Renal cortical epithelial cell (primary cell): ENCODE measurements at places on chromosomes 2 and 18. TPM values are rescaled to one million over a fixed set of nuclear protein-coding genes. Genes with fewer than 3 reads are reported as not detected.

DNA sequence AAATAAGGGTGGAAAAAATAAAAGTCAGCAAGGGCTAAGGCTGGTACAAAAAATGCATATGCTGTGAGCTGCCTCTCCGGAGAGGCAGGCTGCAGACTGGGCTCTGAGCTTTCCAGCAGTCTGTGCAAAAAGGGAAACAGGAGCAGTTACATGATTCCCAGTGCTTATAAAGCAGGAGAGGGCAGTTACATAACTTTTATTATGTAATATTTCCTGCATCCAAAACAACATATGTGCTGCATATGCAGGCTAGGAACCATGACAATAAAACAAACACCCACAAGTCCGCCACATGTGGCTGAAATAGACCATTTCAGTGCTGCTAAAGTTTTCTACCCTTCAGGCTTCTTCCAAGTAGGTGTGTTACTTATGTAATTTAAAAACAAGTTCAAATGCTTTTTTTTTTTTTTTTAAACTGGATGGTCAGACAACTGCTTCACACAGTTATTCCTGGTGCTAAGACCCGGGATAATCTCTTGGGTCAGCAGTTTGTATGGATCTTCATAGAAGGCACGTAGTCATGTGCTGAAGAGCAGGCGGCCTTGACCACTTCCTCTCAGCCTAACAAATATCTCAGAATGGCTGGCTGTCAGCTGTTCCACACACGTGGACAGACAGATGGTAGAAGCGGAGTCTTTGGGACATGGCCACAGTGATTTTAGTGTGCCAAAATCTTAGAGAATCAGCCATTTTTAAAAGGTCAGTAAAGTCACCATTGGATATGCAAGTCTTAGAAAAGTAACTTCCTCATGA, 43.5 kb downstream of the ARMC9 start:
- DNase-seq, result no peak

DNA sequence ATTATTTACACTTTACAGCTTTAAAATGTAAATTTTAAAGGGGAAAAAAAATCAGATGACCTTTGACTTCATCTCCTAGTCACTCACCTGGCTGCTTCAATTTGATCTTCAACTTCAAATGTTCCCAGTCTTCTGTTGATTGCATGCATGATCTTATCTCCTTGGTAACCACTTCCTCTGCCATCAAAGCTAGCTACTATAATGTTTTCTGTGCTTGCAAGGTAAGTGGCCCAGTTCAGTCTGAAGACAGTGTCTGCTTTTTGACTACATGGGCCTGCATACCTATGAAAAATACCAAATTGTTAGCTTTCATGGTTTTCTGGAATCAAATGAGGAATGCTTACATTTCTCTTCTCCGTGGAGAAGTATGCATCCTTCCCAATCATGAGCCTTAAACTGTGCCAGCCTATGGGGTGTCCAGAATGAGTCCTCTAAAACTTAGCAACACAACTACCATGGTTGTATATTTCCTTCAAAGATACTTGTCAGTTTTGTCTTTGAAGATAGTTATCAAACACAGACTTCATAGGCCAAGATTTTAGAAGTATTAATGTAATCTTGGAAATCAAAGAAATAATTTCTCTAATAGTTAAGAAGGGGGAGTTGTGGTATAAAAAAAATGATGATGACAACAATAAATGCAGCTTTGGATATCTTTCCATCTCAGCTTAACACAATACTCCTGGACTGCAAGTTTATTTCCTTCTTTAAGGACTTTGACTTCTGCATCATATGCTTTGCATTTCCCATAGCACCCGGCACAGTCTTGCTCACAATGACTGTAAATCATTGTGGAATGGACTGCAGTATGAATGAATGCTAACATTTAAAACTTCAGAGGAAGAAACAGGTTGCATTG, 62.1 kb downstream of the DPP4 start:
- DNase-seq, result no peak

DNA sequence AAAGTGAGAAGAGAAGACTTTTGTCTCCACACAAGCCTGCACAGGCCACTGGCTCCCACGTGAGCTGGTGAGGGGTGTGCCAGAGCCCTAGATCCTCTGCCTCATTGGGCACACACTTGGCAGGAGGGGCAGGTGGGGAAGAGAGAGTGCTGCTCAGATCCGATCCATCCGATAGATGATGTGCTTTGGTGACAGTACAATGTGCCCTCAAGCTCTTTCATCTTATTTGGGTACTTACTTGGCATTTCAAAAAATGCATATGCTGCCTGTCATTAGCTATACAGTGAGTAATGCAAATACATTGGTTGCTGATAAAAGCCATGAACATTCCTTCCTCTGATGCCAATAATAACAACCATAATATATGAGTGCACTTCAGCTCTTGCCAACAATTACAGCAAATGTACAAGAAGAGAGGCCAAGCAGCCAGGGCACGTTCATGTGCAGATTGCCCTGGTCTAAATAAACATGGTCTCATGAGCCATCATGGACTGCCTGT, 255.3 kb downstream of the VAPA start:
- DNase-seq, result peak; percentile 2

Gene PCGF1
- total RNA-seq, result 19.1 and 20.7 TPM in 2 replicates

Gene ACTG2
- total RNA-seq, result 0.15 TPM in 1 of 2 replicates, not detected in the other

Gene SERPINB11
- total RNA-seq, result not detected in 2 replicates

Gene AOX1
- total RNA-seq, result 8.0 and 60.4 TPM in 2 replicates

Gene DCDC2C
- total RNA-seq, result not detected in 2 replicates

Gene RGPD4
- total RNA-seq, result under 0.01 TPM in 1 of 2 replicates, not detected in the other

Gene CAVIN2
- 1.6 and 4.3 TPM in 2 replicates for total RNA-seq

Gene RBM45
- 22.1 and 24.0 TPM in 2 replicates for total RNA-seq
